ENCODE measurements at places on chromosomes 11 and 22.
A peak's percentile ranks its signal among the peaks of the same experiment; 100 is the strongest.

GRCh38 chr11:44347538-44347937, 37.6 kb upstream of the ALX4 start:
- DNase-seq: no peak

DNA sequence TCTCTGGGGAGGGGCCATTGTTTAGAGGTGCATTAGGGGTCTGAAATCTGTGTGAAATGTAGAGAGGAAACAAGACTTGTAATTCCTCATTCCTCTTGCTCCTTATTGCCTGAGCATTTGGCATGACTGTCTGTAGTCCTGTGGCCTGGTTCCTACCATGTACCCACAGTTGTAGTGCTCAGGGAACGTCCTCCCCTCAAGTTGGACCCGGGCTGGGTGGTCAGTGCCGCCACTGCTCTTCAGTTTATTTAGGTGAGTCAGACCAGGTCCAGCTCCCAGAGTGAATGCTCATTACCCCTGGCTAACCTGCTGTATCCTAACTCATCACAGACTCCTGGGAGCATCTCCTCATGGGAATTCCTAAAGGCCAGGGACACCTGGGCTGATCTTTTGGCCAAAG, 139.8 kb downstream of the GRIK4 start:
- DNase-seq: no peak

- no peak for DNase-seq
These were observed 10.3 kb downstream of the GAL start for GRCh38 chr11:68694431-68695297.

GRCh38 chr22:25025491-25026400, 73.2 kb downstream of the KIAA1671 start:
- DNase-seq: peak; percentile 62

- DNase-seq: no peak
These were observed 12.1 kb downstream of the MED15 start for GRCh38 chr22:20519558-20519957.
